NCI-H82 (cell line): ENCODE measurements at places on chromosomes 12 and 14.

GRCh38 chr12:56760460-56760859 is 2.7 kb upstream of the HSD17B6 start:
- DNase-seq, result no peak

- no peak for DNase-seq
These were observed 44.4 kb upstream of the PPP2R5C start for GRCh38 chr14:101716956-101717662.

- DNase-seq, result peak; percentile 38
These were observed 688 bp upstream of the RASSF3 start for GRCh38 chr12:64609536-64610078.

DNA sequence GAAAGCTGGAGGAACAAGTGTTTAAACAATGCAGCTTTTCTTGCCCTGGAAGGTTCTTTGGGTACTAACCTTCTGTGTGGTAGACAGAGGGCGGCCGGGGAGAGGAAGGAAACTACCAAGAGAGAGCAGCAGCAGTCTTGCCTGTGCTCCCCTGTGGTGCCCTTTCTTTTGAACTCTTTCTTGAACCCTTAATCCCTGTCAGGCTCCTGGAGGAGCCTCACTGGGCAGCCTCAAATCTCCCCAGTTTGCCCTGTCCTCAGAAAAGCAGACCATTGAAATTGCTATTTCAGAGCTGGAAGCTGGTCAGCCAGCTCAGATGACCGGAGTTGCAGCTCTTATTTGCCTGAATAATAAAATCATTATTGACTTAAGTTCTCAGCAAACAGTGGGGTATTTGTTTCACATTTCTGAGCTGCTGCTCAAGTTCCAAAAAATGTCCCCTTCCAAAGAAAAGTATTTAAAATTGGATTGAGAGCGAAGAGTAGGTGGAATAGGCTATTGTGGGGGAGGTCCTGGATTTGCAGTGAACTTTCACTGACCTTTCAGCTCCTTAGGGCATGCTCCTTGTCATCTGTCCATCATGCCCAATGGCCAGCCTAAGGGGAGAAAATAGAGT is 42.1 kb upstream of the RNASE3 start:
- DNase-seq, result no peak

GRCh38 chr12:85733221-85733840 is 102.9 kb downstream of the RASSF9 start:
- DNase-seq, result no peak

GRCh38 chr12:103273645-103274044 is 222.1 kb downstream of the C12orf42 start:
- no peak for DNase-seq
